ENCODE measurements at places on chromosomes 11 and 22.

- no peak for DNase-seq
These were observed 36.7 kb downstream of the ACO2 start for GRCh38 chr22:41505511-41506220.

DNA sequence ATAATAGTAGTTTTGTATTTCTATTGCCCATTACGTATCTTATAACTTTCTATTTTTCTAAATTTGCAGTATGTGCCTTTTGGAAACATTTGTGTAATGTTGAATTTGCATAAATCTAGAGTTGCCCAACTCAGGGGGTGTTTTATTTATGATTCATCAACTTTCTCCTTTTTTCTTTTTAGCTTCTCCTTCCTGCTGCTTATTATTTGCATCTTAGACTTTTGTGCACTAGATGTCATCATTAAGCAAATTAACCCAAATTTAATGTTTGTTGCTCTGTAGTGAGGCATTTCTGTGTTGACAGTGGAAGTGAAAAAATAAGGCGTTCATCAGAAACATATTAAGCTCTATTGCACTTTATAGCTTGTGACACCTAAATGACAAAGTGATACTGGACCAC is 56.2 kb upstream of the ZBED5 start:
- no peak for DNase-seq

DNA sequence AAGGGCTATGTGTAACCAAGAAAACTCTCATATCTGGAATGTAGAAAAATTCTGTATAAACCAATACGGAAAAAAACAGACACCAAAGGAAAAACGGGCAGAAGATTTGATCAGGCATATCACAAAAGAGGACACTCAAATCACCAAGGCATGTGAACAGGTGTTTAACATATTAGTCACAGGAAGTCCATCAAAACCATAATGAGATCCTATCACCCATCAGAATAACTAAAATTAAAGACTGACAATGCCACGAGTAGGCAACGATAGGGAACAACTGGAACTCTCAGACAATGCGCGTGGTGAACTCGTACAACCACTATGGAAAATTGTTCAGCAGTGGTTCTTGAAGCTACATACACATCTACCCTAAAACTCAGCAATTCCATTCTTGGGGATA is 94.5 kb downstream of the MICAL3 start:
- no peak for DNase-seq

GRCh38 chr11:133927690-133928627 is 28.8 kb downstream of the IGSF9B start:
- peak; percentile 54 for DNase-seq

DNA sequence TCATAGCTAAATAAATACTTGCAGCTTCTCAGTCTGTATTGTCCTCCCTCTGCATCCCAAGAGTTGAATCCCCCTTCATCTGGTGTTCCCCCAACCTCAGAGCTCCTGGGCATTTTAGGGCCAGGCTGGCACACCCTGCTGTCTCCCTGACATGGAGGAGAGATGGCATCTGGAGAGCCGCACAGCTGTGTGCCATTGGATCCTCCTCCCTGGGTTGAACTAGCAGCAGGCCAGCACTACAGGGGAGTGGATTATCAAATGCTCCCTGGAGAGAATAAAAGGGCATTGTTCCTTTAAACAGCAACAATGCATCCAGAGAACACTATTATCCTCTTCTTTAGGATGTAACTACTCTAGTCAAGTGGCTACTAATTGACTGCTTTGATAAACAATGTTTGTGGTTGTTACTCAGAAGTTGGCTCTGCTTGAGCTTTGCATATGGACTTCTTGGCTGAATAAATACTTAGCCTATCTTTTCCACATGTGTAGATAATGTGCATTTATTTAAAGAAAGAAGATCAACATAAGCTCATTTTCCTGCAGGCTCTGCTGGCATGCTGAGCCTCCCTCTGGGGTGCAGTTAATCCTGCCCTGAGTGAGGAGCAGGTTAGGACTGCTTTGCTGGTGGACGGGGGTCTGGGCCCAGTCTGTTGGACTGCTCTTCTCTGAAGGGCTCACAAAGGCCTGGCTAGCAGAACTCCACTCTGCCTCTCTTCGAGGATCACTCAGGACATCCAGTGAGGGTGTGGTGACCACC is 897.2 kb downstream of the TBC1D22A start:
- DNase-seq, result no peak

- no peak for DNase-seq
These were observed 1032.5 kb downstream of the DLG2 start for GRCh38 chr11:84594602-84595001.

DNA sequence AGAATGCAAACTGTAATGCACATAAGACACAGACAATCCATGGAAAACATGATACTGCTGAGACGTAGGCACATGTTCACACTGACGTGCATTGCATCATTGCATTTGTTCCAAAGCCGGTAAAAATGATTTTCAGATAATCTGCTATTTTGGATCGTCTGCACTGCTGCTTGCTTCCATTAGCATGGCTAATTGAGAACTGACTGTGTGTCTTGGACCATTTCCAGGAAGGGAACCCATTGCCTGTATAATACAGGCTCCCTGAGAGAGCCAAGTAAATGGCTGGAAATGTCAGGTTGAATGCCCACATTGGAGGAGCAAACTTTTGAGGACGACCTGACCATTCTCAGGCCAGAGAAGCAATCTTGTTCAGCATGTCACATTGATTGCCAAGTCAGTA is 304.8 kb downstream of the ST3GAL4 start:
- DNase-seq, result no peak

GRCh38 chr22:39938509-39939111 is 21.6 kb upstream of the TMA7B start:
- DNase-seq, result no peak

GRCh38 chr11:114250993-114251814 is 45.0 kb upstream of the NNMT start:
- DNase-seq, result no peak

DNA sequence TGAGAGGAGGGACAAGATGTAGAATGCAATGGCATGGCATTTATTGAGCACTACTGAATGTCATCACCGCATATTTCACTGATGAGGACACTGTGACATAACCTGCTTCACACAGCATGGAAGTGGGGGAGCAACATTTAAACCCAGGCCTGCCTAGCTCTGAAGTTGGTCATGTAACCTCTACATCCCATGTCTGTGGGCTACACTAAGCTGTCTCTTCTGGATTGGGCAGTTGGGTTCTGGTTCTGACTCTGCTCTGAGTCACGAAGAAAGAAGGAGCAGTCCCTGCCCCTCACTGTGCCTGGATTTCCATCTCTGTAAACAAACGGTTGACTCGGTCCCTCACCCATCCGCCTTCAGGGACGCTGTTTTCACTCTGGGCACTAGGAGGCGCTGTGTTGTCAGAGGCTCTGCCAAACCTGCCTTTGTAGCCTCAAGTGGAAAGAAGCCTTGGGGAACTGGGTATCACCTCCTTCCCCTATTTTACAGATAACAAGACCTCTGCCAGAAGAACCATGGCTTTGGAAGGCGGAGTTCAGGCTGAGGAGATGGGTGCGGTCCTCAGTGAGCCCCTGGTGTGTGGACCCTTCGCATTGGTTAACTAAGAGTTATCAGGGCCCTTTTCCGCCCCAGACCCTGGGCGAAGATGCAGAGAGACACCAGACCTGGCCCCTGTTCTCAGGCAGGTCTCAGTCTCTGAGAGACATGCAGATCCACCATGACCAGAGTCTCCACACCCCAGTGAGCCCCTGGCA is 12.7 kb upstream of the ARHGEF17 start:
- DNase-seq, result peak; percentile 88

DNA sequence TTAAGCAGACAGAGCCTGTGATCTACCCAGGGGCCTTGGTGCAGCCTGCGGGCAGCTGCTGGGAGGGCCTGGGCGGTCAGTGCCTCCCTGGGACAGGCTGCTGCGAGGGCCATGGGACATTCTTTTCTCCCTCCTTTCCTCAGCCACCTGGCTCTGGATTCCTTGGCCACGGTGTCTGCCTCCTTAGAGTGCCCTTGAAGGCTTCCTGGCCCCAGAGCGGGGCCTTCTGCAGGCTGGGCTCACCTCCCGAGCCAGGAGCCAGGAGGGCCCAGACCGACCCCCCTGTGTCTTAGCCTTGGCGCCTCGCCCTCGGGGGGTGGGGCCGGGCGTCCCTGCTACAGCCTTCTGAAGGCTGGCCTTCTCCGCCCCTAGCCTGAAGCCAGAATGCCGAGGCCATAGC is 231.2 kb downstream of the TBC1D22A start:
- no peak for DNase-seq

GRCh38 chr11:8772571-8773519 is 90.3 kb downstream of the RPL27A start:
- no peak for DNase-seq

DNA sequence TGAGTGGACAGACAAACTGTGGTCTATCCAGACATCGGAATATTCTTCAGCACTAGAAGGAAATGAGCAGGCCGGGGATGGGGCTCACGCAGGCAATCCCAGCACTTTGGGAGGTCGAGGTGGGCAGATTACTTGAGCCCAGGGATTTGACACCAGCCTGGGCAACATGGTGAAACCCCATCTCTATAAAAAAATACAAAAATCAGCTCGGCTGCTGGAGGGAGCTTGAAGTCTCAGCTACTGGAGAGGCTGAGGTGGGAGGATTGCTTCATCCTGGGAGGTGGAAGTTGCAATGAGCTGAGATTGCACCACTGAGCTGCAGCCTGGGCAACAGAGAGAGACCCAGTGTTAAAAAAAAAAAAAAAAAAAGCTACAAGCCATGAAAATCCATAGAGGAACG is 8.0 kb upstream of the CTSD start:
- no peak for DNase-seq

GRCh38 chr22:36358533-36359469 is 29.0 kb downstream of the MYH9 start:
- peak; percentile 60 for DNase-seq

DNA sequence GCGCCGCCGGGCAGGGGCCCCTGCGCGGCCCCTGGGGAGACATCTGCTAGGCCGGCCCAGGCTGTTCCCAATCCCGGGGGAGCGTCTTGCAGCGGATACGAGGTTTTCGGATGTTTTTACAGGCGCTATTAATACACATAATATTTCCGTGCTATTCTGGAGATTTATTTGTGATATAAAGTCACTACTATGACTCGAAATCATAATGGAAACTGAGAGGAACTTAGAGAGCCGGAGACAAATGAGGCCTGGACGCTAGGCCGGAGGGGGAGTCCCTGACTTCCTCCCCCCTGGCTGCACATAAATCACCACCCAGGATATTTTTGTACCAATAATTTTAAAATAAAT is 91.7 kb upstream of the ANO1 start:
- no peak for DNase-seq

DNA sequence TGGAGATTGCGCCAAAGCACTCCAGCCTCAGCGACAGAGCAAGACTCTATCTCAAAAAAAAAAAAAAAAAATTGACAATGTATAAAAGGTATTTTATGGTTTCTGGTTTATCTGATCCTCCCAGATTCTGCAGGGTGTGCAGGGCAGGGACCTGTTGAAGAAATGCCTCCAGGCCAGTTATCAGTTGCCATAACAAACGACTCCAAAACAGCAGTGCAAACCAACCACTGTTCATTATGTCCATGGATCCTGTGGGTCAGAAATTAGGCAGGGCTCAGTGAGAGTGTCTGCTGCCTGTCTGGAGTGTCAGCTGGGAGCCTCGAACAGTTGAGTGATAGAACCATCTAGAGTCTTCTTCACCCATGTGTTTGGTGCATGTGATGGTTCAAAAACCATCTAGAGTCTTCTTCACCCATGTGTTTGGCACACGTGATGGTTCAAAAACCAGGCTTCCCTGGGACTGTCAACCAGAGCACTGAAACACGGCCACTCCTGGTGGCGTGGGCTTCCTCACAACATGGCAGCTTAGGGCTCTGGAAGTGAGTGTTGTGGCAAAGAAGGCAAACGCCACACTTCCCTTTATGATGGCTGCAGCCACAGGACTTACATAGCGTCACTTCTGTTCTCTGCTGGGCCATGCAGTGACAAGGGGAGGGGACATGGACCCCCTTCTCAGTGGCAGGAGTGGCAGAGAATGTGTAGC is 115.1 kb upstream of the CRYBB3 start:
- DNase-seq, result no peak

GRCh38 chr11:2885017-2885677 is 428 bp downstream of the CDKN1C start:
- DNase-seq, result no peak

DNA sequence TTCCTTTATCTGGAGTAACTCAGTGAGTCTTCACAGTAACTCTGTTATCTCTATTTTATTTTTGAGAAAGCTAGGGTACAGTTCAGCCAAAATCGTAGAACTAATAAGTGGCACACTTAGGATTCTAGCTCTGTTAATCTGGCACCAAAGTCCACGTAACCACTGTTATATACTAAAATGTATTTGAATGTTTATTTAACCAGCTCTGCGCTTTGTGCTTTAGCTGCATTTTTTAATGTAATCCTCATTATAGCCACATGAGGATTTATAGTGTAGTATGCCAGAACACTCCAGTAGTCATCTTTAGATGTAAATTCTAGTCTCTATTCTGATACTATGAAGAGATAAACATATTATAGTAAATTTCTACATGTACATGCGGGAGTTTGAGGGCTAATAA is 36.8 kb downstream of the YAP1 start:
- DNase-seq, result no peak

- peak; percentile 33 for DNase-seq
These were observed 104.5 kb downstream of the UVRAG start for GRCh38 chr11:75919525-75919924.

DNA sequence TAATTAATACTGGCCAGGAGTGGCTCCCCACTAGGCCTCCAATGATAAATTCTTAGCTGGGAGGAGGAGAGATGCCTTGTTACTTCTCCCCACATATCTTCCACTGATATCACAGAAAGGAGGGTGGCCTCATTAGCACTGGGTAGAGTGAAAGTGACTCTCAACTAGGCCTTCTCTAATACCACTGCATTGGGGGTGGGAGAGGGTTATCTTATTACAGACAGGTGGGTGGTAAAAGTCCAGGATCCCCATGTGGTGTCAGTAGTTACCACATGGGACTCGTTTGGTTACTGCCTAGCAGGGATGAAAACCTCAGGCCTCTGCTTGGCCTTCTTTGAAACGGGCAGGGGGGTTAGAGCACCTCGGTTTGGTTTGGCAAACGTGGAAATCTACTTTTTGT is 167.3 kb downstream of the UVRAG start:
- DNase-seq, result no peak

- no peak for DNase-seq
These were observed 137.8 kb downstream of the KIRREL3 start for GRCh38 chr11:126862664-126863243.

DNA sequence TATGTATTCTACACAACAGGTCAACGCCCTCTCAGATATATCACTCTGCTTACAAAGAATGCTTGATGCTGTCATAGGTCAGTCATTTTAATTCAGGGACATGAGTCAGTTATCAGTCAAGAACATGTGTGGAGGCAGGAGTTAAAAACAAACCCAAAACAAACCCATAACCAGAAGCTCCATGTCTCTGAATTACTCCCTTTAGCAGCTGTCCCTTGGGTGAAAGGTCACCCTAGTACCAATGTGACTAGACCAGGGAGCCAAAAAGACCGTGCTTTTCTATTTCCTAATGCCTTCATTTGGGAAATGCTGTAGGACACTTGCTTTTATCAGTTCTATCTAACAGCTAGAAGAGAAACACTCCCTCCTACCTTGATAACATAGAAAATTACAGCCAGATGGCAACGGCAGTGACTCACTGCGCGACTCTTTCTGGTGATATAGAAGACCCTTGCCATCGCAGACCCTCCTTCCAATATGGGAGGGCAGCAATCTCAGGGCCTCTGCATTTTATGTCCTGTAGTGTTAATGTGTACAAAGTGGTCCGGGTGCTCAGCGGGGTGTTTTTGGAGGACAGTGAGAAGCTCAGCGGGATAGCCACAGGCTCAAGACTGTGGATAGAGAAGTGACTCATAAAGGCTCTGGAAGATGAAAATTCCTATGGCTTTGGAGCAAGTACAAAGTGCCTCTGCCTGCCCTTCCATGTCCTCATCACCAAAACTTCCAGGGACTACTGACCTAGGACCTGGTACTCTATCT is 24.8 kb downstream of the APOL5 start:
- DNase-seq, result no peak
